ENCODE measurements at places on chromosomes 5 and 9.

DNA sequence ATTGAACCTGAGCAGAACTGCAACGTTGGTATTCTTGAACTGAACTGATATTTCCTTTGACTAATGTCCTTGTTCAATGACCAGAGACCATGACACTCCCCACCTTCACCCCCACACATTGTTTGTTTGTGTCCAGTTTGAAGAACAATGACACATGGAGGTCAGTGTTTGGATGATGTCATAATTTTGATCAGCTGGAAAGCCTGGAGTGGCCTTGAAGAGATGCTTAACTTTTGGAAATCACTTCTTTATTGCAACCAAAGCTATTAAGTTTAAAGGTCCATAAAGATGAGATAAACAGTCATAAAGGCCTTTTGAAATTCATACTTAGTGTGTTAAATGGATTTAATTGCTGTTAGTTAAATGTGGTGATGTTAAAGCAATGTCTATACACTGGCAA is 92.7 kb downstream of the TMC1 start:
- no peak for DNase-seq

GRCh38 chr9:134212809-134213507 is 48.6 kb upstream of the RNU6ATAC start:
- DNase-seq, result no peak

GRCh38 chr9:73039271-73040263 is 86.7 kb upstream of the ALDH1A1 start:
- DNase-seq, result no peak

DNA sequence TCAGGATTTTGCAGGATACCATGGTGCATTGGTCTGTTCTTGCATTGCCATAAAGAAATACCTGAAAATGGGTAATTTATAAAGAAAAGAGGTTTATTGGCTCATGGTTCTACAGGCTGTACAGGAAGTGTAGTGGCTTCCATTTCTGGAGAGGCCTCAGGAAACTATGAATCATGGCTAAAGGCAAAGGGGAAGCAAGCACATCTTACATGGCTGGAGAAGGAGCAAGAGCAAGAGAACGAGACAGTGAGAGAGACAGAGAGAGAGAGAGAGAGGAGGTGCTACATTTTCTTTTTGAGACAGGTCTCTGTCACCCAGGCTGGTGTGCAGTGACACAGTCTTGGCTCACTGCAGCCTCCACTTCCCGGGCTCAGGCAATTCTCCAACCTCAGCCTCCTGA is 43.9 kb downstream of the P4HA2 start:
- no peak for DNase-seq

GRCh38 chr5:3845230-3845629 is 249.6 kb downstream of the IRX1 start:
- DNase-seq, result no peak
